Stimulated activated CD4-positive, alpha-beta T cell treated with anti-CD3 and anti-CD28 coated beads, Interleukin-1b, Interleukin-23, amount 100 ng/mL, for 1 hour (primary cell): ENCODE measurements at places on chromosomes 5 and 9.

DNA sequence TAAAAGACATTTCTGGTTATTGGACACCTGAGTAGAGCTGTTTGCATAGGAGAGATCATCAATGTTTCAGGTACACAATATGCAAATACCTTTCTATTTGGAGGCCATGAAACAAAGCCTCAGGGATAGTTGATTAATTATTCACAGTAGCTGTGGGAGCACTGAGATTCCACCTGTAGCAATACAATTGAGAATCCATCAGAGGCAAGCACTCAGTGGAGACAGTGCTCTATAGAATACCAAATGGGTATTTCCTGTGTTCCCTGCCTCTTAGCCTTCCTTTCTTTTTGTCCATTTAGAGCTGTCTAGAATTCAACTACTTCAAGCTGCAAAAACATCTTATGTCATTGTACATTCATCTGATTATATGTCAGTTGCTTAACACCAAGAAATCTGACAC is 1754.0 kb upstream of the ACO1 start:
- no peak for DNase-seq

DNA sequence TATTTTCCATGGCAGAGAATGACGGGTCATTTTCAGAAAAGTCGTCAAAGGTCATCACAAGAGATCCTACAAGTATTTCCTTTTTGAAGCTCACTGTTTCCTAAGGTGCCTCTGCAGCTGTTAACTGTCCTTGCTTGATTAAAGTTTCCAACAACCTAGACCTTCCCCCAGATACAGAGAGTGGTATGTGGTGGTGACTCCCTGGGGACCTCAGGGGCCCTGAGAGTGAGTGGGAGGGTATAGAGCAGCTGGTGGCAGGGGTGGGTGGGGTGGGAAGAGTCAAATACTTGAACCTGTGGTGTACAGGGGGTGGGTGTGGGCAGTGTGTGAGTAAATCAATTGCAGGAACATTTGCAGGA is 1.6 kb upstream of the CD72 start:
- DNase-seq: no peak

DNA sequence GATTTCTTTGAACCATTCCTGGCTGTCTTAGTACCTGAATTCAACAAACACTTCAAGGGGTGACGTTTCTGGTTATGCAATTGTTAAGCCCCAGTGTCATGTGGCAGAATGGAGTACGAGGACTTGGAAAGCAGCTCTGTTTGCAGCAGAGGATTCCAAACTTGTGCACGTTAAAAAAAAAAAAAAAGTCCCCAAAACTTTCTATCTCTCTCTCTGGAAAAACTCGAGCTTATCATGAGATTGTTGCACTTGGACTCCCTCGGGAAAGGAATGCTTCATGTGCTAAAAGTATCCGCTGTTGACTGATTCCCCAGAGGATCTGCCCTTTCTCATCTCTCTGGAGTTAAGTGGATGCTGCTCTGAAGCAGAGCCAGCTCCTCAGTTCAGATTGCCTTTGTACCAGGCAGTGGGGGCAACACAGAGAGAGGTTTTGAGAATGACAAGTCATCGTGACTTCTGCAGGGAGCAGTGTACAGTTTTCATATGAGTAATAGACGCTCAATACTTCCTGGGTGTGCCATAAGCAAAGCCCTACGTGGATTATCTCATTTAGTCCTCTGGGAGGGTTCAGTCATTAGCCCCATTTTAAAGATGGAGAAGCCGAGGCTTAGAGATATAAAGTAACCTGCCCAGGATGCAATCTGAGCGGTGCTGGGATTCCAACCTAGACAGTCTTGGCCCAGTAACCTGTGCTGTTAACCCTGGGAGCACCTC is 28.1 kb downstream of the TMOD1 start:
- DNase-seq: no peak

DNA sequence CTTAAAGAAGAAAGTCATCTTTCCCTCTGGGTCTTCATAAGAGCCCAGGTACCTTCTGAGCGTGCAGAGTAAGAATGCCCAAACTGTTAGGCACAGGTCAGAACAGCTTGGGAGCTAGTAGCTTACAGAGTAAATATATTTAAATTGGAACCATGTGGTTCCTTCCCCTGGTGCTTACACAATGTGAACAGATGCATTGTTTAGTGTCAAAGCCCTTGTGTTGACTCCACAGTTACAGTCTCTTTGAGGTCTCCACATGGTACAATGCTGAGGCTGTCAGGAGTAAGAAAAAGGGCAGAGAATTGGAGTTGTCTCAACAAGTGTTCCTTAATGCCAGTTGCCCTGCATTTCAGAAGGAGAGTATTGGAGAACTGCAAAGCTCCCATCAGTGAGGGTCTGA is 188.5 kb downstream of the PAPPA start:
- no peak for DNase-seq

- no peak for DNase-seq
These were observed 84.7 kb downstream of the IQGAP2 start for GRCh38 chr5:76487821-76488220.

GRCh38 chr9:92620845-92621244 is 49.1 kb downstream of the IPPK start:
- DNase-seq: no peak

- no peak for DNase-seq
These were observed 126.5 kb upstream of the ABCA1 start for GRCh38 chr9:105054491-105054890.

DNA sequence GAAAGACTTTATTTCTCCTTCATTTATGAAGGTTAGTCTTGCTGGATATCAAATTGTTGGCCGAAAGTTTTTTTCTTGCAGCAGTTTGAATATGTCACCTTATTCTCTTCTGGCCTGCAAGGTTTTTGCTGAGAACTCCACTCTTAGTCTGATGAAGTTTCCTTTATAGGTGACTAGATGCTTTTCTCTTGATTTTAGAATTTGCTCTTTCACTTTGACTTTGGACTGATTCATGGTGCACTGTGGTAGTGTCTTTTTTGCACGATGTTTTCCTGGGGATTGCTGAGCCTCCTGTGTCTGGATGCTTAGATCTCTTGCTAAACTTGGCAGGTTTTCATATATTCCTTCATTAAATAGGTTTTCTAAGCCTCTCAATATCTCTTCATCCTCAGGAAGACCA is 12.4 kb downstream of the AHRR start:
- no peak for DNase-seq

- DNase-seq: no peak
These were observed 1.6 kb downstream of the C5orf52 start for GRCh38 chr5:157672976-157673375.

GRCh38 chr9:17130725-17131124 is 4.1 kb upstream of the CNTLN start:
- no peak for DNase-seq

DNA sequence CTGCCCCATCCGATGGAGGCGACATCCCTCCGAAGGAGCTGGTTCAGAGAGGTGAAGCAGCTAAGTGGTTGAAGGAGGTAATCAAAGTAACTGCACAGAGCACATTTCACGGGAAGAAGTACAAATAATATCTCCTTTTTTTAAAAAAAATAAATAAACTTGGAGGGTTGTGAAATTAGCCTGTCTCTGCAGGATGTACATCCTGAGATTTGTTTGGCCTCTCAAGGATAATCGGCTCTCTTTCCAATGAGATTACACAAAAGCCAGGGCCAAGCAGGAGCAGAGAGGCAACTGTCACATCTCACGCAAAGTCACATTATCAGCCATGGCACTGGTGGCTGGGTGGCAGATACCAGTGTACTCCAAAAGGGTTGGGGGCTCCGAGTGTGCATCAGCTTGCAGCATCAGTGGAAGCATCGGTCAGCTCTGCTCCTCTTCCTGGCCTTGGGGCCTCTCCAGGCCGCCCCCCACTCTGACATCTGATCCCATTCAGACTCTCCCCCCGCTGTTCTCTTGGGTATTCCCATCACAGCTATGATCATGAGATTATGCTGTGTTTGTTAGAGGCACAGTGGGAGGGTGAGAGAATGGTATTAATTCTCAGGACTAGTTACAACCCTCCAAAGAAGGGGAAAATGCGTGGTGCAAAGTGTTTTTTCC is 109.9 kb downstream of the UGCG start:
- no peak for DNase-seq

DNA sequence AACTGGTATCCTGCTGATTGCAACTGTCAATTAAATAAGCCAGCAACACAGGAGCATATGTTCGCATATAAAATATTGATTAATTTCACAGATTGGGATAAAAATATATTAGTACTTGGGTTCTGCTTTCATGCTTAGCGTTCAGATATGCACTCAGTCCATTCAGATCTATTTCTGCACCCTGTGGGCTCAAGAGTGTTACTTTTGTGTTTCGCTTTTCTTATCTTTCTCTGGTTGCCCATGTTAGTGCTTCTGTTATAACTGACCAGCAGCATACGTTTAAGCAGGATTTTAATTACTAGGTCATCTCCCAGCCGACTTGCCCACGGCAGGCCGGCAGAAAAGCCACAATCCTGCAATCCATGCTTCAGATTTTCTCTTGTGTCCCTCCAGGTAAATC is 289.1 kb downstream of the EBF1 start:
- no peak for DNase-seq

- no peak for DNase-seq
These were observed 15.9 kb downstream of the LOX start for GRCh38 chr5:122062205-122062604.

DNA sequence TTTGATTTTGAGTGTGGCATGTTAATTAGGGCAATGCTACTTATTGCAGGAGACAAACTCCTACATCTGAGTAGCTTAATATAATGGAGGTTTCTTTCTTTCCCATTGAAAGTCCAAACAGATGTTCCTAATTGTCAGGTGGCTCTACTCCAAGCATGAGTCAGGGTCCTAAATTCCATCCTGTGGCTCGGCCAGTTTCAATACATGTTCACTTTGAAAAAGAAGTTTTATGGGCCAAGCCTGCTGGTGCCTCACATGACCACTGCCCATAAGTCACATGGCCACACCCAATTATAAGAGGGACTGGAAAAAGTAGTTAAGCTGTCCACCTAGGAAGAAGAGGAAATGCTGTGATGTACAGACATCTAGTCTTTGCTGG is 170.4 kb downstream of the ARRDC3 start:
- DNase-seq: no peak

GRCh38 chr9:126429190-126429589 is 102.6 kb downstream of the MVB12B start:
- no peak for DNase-seq

DNA sequence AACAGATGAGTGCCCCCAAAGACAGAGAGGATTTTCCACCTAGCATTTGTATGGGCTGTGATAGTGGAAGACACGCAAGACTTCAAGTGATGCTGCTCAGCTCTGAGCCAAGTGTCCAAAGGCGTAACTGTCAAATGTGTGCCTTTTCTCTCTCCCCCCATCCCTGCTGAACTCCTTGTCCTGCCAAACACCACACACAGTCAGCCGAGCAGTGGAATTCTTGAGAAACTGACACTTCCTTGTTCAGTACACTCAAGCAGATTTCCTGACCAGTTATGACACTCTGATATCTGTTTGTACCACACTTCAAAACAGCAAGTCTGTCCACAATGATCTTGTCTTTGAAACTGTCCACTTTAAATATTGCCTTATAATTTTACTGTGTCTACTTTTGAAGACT is 166.4 kb downstream of the PIK3R1 start:
- no peak for DNase-seq

DNA sequence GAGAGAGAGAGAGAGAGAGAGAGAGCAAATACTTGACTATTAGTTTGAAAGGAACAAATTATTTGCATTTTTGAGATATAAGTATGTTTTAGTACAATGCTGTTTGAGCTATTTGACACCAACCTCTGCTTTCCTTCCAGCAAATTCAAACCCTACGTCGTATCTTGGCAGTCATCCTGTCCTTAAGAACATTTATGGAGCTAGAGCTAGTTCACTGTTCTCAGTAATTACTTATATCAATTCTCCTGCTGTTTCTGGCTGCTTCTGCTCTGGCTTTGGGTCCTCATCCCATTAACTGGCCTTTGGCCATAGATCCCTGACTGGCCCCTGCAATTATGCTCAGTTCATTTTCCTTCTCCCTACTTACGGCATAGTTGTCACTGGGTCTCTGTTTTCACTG is 19.9 kb upstream of the ERAP2 start:
- DNase-seq: no peak

DNA sequence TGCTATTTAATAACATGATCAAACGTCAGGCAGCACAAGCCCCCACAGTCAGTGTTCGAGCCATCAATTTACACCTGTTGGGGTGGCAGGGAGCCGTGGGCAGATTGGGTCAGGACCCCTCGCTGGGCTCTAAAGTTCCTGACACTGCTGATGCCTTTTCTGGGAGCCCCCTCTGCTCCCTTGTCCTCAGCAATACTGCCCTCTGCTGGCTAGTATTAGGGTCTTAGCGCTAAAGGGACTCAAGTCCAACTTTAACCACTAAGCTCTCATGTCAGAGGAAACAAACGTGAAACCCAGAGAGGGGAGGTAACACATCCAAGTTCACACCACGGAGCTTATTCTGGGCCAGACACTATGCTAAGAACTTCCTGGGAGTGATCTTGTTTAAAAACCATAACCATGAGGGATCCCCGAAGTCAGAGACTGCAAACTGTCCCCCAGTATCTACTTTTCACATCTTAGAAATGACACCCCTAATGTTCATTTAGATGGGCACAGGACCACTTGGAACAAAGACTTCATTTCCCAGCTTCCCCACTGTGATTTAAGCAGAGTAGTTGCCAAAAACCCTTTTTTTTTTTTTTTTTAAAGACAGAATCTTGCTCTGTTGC is 20.4 kb downstream of the ANKS6 start:
- DNase-seq: no peak

DNA sequence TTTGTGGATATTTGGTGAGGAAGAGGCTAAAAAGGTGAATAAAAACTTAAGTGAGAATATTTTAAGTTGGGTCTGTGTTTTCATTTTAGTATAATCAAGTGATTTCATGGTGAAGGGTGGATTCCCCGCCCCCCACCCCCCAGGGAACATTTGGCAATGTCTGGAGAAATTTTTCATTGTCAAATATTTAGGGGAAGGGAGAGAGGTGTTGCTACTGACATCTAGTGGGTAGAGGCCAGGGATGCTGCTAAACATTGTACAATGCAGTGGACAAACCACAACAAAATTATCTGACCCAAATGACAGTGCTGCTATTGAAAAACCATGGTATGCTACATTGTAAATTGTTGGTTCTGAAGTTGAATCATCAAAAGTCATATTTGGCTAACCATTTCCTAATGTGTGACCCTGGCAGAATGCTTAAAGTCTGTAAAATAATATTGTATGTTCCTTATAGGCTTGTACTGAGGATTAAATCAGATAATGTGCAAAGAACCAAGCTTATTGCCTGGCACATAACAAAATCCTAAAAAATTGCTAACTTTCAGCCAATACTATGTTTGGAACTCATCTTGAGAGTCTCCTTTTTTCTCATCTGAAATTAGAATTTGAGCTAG is 5.6 kb downstream of the C5orf24 start:
- DNase-seq: no peak

DNA sequence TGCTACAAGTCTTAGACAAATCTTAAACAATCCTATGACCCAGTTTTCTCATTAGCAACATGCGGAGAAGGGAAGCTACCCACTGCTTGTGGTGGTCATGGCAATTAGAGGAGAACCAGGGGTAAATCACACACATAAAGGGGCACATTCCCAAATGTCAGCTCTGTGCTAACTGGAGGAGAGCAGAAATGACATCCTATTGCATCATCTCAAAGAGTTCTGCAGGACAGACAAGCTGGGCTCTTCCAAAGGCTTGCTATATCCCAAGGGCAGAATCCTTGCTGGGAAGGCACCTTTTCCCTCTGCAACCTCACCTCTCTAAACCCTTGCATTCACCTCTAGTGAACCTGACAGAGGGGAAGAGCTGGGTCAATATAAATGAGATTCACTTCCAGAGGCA is 17.0 kb upstream of the WWC1 start:
- DNase-seq: no peak
